H7 (cell line): ENCODE measurements at places on chromosomes 12 and 14. TPM values are rescaled to one million over a fixed set of nuclear protein-coding genes. Genes with fewer than 3 reads are reported as not detected.

Gene SLC7A8
- total RNA-seq = 66.7 and 79.1 TPM in 2 replicates

Gene RBP5
- total RNA-seq = 1.9 and 2.6 TPM in 2 replicates

Gene HOXC12
- not detected in 2 replicates for total RNA-seq

Gene DPPA3
- 3.0 and 3.4 TPM in 2 replicates for total RNA-seq

- no peak for DNase-seq
Observed at GRCh38 chr12:117334051-117334450, 27.4 kb downstream of the NOS1 start.

DNA sequence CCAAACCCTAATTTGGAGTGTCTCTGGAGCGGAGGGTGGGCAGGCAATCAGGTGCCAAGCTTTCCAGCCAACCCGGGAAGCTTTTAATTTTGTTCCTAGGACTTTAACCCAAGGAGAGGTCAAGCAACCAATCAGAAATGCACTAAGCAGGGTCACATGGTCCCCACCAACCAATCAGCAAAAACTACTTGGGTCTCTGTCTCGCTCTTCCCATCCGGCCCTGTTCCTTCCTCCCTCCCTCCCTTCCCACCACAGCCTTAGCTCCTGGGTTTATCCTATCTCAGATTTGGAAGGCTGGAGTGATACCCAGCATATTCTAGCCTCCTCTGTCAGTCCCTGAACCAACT is 7.3 kb downstream of the HOXC5 start:
- DNase-seq = peak; percentile 68

DNA sequence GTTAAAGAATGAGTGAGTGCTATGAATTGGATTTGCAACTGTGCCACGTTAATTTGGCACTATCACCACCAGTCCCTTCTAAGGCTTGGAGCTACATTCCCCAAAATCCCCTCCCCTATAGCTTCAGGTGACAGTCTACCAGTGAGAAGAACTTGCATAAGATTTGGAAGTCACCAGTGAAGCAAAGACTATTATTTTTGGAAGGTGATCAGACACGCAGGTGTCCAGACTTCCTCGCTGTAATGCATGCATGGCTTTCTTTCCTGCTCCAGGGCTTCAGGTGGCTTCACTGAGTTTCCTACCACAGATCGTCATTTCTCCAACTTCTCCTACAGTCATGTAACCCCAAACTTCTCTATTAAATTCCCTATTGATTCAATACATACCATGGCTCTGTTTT is 61.4 kb downstream of the SLC41A2 start:
- DNase-seq = no peak

DNA sequence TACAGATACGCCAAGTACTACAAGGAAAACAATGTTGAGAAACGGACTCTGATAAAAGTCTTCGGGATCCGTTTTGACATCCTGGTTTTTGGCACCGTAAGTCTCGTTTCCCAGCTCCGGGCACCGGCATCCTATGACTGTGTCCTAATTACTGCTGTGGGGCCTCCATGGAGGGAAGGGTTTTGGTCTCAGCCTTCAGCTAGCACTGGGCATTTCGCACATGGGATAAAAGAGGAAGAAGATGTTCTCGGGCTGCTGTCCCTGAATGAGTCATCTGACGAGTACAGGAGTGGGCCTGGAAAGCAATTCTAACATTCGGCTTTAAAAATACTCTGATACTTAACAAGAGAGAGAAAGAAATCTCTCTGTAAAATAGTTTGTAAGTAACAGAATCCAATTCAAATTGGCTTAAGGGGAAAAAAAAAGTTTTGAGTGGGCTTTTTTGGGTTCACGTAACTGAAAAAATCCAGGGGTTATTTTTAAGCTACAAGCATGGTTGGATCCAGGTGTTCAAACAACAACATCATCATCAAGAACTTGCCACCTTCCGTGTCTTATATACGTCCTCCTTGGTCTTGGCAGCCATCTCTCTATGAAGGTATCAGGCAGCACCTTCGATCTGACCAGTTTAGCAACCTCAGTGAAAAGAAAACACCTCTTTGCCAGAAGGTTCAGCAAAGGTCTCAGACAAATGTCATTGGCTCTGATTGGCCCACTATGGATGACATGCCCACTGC is 34.4 kb upstream of the P2RX4 start:
- no peak for DNase-seq

DNA sequence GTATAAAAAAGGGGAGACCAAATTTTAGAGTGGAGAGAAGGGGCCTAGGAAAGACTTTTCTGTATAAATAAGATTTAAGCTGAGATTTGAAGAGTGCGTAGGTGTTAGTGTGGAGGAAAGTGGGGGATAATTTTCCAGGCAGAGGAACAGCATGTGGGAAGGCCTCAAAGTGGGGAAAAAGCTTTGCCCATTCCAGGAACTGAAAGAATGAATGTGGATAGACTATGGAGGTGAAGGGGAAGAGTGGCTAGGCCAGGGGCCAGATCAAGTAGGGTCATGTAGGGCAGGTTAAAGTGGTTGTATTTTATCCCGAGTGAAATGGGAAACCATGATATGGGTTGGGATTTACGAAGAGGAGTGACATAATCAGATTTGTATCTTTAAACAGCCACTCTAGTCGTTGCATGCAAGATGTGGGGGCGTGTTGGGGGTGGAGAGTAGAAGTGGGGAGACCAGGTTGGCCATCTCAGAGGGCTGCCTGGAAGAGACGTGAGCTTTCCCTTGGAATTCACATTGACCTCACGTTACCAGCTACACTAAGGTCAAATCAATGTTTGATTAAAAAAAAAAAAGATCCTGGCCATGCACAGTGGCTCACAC is 3.3 kb downstream of the ZNF664 start:
- DNase-seq = no peak

GRCh38 chr12:80556566-80556965 is 112.5 kb downstream of the PTPRQ start:
- DNase-seq = no peak

DNA sequence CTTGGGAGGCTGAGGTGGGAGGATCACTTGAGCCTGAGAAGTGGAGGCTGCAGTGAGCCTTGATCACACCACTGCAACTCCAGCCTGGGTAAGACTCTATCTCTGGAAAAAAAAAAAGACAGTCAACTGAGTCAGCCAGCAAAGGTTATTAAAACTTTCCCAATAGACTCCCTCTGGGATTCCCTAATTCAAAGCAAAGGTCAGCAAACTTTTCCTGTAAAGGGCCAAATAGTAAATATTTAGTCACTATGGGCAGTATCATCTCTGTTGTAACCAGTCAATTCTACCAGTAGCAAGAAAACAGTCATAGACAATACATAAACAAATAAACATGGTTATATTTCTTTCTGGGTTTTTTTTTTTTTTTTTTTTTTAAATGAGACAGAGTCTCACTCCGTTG is 122.5 kb downstream of the IPO8 start:
- DNase-seq = no peak
